Psoas muscle (tissue), 8 donors: ENCODE measurements at places on chromosomes 7 and 10. TPM values are rescaled to one million over a fixed set of nuclear protein-coding genes. Genes with fewer than 3 reads are reported as not detected.

Gene FRMPD2
- not detected for total RNA-seq

Gene ZWINT
- 0.37 TPM for total RNA-seq

Gene ZC3HAV1
- 3.0 TPM for total RNA-seq

Gene GPR158
- total RNA-seq: not detected

Gene CRCP
- total RNA-seq: 18.8 TPM

Gene POR
- total RNA-seq: 206 TPM

Gene ASIC3
- 4.7 TPM for total RNA-seq

Gene CALCR
- total RNA-seq: 0.63 TPM

Gene PRXL2A
- 34.2 TPM for total RNA-seq

Gene OR2A12
- total RNA-seq: not detected

Gene PALD1
- 2.8 TPM for total RNA-seq

Gene TYW1B
- 2.0 TPM for total RNA-seq

Gene CRHR2
- total RNA-seq: 1.3 TPM

Gene TNS3
- total RNA-seq: 35.0 TPM

Gene SERPINE1
- total RNA-seq: 14.4 TPM

Gene SGPL1
- 9.9 TPM for total RNA-seq

Gene PROSER2
- total RNA-seq: 2.1 TPM

Gene NACAD
- total RNA-seq: 1.1 TPM

Gene TRIM73
- total RNA-seq: 0.92 TPM

Gene ITPRID1
- total RNA-seq: not detected

Gene FAM24B
- not detected for total RNA-seq

Gene CNNM1
- not detected for total RNA-seq

Gene ACTR3C
- 3.3 TPM for total RNA-seq

Gene CTAGE15
- total RNA-seq: not detected

Gene RET
- 0.49 TPM for total RNA-seq

Gene HECW1
- 1.0 TPM for total RNA-seq

Gene TUBB8
- not detected for total RNA-seq
